NCI-H146 (cell line): ENCODE measurements at places on chromosomes 2 and 18.

DNA sequence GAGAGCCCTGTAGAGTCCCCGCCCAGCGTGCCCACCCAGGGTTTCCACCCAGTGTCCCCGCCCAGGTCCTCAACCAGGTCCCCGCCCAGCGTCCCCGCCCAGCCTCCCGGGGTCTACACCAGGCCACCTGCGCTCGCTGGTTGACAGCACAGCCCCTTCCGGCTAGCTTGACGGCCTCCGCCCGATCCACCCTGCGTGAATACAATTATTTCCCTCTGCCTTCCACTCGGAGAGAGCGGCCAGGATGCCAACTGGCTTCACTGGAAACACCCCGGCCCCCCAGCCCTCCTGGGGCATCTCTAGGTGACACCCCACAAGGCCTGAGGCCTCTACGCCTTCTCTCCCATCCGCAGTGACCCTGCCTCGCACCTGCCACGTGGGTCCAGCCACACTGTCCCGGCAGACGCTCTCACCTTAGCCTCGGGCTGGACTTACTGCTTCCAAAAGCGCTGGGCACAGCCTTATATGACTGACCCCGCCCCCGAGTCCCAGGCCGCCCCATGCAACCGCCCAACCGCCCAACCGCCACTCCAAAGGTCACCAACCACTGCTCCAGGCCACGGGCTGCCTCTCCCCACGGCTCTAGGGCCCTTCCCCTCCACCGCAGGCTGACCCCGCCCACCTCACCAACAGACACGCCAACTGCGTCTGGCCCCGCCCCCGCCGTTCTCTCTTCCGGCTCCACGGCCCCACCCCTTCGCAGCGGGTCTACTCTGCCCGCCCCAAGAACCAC, 188.1 kb downstream of the LAMA1 start:
- no peak for DNase-seq

DNA sequence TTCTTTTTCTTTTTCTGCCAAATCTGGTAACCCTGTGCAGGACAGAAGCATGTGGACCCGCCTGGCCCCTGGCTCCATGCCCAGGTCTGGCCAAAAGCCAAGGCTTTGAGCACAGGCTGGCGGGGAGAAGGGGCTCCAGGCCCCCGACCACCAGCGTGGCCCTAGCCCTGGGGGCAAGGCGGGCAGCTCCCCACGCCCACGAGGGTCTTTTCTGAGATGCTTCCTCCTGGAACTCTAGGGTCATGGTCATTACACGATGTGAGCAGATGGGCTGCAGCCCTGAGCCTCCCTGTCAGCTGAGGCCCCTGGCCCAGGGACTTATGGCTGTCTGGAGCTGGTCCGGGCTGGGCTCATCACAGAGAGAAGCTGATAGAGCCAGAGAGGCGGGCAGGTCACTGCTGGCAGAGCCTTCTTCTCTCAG, 5.7 kb upstream of the OTOS start:
- no peak for DNase-seq

DNA sequence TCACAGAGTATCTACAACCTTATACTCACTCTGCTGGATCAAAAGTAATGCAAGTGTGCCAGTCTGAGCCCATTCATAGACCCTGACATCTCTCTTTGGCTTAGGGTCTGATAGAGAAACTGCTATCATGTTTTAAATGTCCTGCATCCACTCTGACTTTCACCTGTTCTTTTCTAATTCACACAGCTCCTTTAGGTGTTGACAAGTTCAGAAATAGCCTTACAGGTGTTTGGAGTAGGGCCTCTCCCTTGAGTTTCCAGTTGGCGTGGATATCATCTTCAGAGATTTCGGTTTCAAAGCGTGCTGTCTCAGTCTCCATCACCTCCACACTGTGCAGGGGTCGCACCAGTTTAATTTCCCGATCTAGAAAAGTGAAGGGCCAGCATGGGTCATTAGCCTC, 150.3 kb downstream of the PLEKHA3 start:
- DNase-seq, result no peak

DNA sequence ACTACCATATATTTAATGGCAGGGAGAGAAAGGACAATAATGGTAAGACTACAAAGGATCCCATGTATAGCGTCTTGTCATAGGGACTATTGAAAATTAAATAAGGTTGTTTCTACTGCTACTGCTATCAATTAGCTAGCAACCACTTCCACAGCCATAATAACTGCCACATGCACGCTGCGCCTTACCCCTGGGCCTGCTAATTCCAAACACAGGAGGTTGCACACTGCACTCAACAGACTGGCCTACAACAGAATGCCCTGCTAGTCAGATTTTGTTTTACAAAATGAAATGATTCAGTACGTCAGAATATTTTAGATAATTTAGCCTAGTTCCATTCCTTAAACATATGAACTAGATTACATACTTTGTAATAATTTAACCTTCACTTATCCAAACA, 121.0 kb upstream of the SMAD7 start:
- DNase-seq, result no peak

DNA sequence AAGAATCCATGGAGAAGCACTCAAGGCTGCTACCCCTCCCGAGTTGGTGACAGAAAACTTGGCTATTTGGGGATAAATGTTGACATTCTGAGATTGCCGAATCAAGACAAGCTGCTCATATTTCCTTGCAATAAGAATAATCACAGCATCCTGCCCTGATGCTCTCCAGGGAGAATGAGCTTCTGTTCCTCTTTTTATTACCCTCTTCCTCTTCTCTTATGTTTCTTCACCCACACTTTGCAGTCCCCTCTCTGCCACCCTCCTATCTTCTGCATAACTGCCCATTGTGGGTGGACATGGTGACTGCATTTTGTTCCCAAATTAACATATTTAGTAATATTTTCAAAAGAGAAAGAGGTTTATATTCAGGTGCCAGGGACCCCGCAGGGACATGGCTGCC, 11.9 kb upstream of the MSGN1 start:
- DNase-seq, result no peak

DNA sequence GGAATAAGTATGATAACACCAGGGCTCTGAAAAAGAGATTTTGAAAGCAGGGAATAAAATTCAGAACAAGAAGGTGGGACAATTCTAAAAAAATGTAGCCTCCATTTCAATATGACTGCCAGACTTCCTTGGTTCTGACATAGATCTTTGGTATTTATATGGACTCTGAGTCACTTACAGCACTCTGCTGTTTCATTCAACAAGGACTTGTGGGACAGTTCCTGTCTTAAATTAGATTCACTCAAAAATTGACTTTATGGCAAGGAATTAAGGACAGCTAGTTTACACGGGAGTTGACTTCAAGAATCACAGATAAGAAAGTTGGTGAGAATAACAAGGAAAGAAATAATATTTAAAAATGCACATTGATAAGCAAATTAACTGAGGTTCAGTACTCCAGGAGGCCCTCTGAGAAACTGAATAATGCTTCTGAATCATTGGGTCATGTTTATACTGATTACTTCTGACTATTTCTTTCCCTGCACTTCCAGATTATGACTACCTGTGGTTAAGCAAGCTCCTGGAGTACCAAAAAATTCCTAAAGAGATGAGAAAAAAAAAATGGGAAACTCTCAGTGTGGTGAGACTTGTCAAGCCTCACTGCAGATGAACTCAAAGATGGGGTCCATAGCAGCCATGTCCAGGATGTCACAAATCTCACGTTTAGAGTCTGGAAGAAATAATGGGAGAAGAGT, 828.3 kb upstream of the PIK3C3 start:
- DNase-seq, result no peak

GRCh38 chr2:123791684-123792083, 233.4 kb upstream of the CNTNAP5 start:
- no peak for DNase-seq

DNA sequence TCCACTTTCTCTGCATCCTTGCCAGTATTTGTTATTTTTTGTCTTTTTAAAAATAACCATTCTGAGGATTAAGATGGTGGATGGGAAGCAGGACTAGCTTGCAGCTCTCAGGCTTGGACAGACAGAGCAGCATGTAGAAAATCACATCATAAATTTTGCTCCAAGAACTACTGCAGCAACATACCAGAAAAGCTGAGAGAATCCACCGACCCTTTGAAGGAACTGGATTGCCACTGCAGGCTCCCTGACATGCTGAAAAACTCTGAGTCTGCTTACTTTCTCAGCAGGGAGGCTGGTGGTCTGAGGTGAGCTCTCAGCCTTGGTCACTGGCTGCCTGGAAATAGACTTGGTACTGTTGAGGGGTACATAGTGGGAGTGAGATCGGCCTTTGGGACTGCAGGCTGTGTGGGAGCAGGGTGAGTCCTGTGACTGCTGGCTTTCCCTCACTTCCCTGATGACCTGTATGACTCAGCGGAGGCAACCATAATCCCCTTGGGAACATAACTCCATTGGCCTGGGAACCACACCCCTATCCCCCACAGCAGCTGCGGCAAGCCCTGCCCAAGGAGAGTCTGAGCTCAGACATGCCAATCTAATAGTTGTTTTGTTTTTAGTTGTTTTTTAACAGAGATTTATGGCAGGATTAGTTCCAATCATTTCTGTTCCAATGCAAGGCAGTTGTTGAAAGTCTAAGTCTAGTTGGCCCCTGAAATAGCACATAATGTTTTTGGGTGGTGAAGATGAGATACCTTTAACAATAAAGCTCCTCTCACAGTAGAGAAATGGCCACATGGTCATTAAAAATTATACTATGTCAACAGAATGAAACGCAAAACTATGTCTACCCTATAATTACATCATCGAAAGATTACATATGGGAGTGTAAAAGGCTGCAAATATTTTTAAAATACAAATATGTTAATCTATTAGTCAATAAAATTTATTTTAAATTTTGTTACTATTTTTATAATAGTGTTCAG, 414.2 kb upstream of the CHAC2 start:
- no peak for DNase-seq

DNA sequence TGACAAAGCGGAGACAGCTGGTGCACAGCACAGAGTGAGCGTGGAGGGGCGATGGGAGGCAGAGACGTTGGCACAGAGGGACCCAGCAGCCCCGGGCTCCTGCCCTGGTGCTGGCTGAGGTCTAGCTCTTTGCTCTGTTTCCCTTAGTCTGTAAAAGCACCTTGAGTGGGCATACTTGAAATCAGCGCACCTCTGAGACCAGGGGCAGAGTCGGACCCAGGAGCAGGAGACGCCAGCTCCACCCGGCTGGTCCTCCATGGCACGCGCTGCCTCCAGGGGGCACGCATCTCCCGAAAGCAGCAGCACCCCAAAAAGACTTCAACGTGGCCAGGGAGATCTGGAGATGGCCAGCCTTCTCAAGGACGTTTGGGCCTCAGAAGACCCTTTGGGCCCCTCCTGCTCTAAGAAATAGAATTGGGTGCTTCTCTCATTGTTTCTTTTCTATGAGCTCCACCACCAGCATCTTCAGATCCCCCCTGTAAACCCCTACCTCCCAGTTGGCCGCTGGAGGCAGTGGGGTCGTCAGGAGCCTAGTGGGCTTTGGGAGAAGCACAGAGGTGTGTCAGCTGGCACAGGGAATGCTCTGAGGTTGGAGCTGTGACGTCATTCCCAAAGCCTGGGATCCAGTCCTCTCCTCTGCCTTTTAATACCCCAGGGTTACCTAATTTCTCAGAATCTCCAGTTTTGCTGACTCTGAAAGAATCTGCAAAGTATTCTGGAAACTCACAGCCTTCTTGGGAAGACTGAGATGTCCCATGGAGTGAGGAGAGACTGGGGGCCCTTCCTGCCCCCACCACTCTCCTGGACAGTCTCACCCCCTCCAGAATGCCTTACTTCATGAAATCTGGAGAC, 58.9 kb downstream of the CIB4 start:
- no peak for DNase-seq

GRCh38 chr2:101820519-101820918, 123.0 kb downstream of the MAP4K4 start:
- DNase-seq, result no peak

DNA sequence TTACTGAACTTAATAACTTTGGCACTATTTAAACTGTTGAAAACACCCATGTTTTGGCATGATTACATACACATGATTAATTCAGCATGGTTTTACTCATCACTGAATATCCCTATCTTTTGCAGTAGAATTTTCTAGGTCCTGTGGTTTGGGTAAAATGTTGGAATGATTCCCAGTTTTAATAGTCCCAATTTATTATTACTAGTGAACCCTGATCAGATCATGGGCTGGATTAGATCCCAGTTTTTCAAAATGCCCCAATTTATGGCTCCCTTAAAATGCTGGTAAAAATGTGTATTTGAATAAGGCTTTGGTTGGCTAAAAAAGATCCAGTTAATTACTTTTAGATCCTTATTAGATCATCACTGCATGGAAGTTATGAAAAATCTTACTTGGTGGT, 273.6 kb upstream of the NRP2 start:
- no peak for DNase-seq

- DNase-seq, result no peak
These were observed 40.5 kb downstream of the ANKRD12 start for GRCh38 chr18:9177031-9177430.

- no peak for DNase-seq
These were observed 300.1 kb downstream of the NDUFA10 start for GRCh38 chr2:239724851-239725550.

DNA sequence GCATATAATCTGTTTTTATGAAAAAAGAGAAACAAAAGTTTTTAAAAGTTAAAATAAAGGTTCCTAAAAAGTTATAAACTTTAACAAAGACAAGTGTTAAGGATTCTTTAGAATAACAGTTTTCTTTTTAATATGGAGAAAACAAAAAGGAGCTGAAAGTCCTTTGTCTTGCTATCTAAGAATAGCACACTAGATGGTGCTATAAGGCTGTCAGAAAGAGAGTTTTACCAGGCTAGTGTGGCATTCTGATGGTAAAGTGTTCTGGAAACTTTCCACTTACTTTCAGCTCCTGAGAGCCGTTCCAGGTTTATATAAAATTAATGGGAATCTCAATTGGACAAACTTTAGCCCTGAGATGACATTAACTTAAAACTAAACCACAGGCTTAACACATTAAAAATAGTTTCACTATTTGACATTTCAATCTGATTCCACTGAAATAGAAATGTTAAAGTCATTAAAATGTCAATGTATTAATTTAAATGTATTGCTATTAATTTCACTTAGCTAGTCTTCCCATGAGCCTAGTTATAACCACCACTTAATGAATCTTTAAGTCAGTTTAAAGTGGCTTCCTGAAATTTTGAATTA, 3.7 kb downstream of the FBXO48 start:
- peak; percentile 22 for DNase-seq

GRCh38 chr2:31057691-31058090, 80.5 kb downstream of the GALNT14 start:
- DNase-seq, result no peak

GRCh38 chr2:212517693-212518092, 20.9 kb downstream of the ERBB4 start:
- no peak for DNase-seq

DNA sequence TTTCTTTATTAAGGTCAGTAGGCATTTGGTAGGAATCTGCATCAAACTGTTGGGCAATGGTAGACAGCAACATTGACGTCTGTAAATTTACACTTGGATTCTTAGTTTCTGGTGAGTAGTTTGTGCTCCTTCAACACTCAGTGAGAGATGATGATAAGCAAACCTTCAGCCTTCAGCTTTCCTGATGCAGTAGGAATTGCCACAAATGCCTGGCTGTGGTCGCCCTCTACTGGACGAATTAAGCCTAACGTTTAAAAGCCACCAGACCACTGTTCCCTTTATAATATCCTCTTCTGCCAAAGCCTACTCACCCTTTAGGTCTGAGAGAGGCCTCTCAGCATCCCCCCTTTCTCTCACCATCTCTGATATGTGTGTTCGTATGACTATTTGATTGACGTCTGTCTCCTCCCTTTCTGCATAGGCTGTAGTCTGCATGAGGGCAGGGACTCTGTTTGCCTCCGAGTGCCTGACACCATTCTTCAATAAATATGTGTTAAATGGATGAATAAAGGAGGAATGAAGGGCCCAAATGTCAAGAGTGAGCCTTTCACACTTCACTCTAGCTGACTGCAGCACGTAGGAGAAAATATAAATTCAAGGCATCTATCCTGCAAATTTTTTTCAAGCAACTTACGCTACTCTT, 47.0 kb upstream of the PLEKHM3 start:
- peak; percentile 42 for DNase-seq
